ENCODE measurements at places on chromosomes 16 and 17.

- DNase-seq: peak; percentile 44
Measured at GRCh38 chr17:28828294-28829040, 14.1 kb downstream of the FAM222B start.

DNA sequence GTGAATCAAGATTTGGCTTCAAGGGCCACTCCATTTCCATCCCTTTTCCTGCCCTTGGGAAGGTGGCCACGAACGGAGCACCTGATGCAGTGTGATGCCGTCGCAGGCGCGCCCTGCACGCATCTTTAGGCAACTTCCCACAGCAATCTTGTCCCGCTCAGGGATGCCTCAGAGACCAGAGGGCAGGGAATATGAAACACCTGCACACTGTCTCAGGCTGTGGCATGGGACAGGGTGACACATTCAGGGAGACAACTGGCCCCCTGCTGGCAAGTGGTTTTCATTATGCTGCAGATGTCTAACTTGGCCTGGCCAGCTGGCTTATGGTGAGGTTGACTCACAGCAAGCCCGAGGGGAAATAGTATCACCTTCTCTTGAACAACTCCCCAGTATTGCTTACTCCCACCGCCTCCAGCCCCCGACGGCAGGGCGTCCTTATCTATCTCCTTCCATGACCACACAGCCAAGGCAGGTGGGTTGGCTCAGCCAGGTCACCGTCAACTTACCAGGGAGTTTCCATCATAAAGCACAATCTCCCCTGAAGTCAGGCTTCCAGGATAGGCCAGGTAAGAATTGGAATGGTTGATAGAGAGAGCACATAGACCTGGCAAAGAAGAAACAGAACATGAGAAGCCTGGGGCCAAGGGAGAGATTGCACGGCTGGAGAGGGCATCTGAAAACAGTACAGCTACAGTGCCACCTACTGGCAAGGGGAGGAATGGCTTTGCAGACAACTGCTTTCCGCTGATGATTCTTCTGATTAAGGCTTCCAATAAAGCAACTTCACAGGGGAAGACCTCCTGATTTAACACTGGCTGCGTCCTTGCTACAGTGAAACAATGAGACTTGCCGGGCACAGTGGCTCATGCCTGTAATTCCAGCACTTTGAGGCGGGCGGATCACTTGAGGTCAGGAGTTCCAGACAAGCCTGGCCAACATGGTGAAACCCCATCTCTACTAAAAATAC lies 21.1 kb downstream of the WIPI1 start:
- peak; percentile 77 for DNase-seq

GRCh38 chr17:2705263-2705662 lies 6.3 kb downstream of the CLUH start:
- DNase-seq: no peak

DNA sequence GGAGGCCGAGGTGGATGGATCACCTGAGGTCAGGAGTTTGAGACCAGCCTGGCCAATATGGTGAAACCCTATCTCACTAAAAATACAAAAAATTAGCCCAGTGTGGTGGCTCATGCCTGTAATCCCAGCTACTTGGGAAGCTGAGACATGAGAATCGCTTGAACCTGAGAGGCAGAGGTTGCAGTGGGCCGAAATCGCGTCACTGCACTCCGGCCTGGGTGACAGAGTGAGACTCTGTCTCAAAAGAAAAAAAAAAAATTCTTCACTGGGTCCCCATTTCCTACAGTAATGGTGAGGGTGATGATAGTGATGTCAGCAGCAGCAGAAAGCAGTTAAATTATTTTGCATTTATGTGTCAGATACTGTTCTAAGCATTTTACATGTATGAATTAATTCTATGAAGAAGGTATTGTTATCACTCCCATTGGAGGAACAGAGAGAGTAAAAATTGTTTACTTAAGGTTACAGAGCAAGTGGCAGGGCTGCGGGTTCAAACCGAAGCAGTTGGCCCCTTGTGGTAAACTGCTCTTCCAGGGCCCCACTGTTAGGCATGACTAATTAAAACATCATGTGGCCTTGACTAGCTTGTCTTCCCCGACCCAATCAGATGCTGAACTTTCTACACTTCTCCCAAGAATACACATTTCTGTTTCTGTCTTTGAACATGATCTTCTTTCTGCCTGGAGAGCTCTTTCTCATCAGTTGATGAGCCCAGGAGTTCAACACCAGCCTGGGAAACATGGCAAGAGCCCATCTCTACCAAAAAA lies 45.8 kb downstream of the STAT3 start:
- peak; percentile 73 for DNase-seq

DNA sequence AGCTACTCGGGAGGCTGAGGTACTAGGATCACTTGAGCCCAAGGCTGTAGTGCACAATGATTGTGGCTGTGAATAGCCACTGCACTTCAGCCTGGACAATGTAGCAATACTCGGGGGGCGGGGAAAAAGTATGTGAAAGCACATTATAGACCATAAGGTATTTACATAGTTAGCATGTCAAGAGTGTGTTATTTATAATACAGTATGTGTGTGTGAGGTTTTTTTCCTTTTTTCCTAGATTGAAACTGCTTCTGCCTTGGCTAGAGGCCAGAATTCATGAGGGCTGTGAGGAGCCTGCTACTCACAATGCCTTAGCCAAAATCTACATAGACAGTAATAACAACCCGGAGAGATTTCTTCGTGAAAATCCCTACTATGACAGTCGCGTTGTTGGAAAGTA lies 30.5 kb downstream of the PTRH2 start:
- no peak for DNase-seq

- no peak for DNase-seq
Measured at GRCh38 chr17:77675411-77675810, 283.1 kb upstream of the TNRC6C start.

GRCh38 chr17:8161289-8162232 lies 1.2 kb downstream of the VAMP2 start:
- DNase-seq: no peak

GRCh38 chr17:43449470-43450248 lies 34.1 kb upstream of the DHX8 start:
- DNase-seq: no peak

Data from inflammatory macrophage treated with lipopolysaccharide for 4 hours (primary cell).